ENCODE measurements at places on chromosomes 16 and 17. TPM values are rescaled to one million over a fixed set of nuclear protein-coding genes. Genes with fewer than 3 reads are reported as not detected.

ACSM3 gene
- 30.6 TPM for total RNA-seq

BAIAP2 gene
- 48.7 TPM for total RNA-seq

TRAPPC2L gene
- 55.3 TPM for total RNA-seq

DDX52 gene
- 37.9 TPM for total RNA-seq

HS3ST3A1 gene
- not detected for total RNA-seq

IL17C gene
- total RNA-seq, result not detected

RAMP2 gene
- 41.9 TPM for total RNA-seq

ABCC11 gene
- 1.7 TPM for total RNA-seq

ITGAD gene
- total RNA-seq, result not detected

ALOX12 gene
- 1.9 TPM for total RNA-seq

SLC12A3 gene
- not detected for total RNA-seq

TXNDC11 gene
- total RNA-seq, result 49.9 TPM

GOSR2 gene
- total RNA-seq, result 66.1 TPM

GRCh38 chr17:29594519-29595090 is 1.7 kb downstream of the ANKRD13B start:
- no peak for DNase-seq

- DNase-seq, result no peak
Observed at GRCh38 chr16:50505714-50506542, 42.3 kb upstream of the NKD1 start.

- DNase-seq, result no peak
Observed at GRCh38 chr16:63442246-63442645, 1406.0 kb upstream of the CDH8 start.

GRCh38 chr16:12802048-12802447 is 1.6 kb downstream of the CPPED1 start:
- DNase-seq, result no peak

DNA sequence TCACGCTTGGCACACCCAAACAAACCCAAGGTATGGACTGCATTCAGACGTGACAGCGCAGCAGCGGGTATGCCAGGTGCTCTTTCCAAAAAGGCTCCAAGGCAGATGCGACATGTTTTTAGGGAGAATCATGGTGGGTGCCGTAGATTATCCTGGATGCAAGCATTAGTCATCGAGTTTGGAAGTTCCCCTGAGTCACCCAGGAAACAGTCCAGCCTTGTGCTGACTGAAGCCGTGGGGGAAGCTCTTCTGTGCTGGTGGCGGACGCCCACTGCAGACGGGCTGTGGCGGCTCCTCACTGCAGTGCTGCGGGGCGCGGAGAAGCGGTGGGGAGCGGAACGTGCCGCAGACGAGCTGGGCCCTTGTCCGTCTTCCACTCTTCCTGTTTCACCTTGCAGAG is 13.9 kb downstream of the JPT2 start:
- no peak for DNase-seq

GRCh38 chr17:80220736-80221215 is 549 bp downstream of the SLC26A11 start:
- DNase-seq, result no peak

DNA sequence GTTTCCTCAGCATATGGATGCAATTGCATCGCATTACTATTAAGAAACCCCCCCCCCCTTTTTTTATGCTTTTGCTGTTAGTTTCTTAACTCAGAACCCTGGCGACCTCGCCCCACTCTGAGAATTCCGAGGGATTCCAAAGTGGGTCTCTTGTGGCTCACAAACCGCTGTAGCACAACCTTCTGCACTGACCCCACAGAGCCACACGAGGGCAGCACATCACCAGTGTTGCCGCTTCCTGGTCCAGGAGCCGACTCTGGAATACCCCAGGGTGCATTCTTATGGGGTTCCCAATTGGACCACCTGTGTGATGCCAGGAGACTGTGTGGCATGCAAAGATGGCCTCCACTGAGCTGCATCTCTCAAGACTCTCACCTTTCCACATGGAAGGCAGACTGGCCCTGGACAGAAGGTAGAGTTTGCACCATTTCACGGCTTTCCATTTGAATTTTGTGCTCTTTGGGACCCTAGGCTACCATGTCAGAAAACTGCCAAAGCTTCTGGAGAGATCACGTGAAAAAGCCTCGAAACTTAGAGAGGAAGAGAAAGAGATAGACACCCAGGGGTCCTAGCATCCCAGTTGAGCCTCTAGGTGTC is 432.7 kb upstream of the ASIC2 start:
- DNase-seq, result no peak

DNA sequence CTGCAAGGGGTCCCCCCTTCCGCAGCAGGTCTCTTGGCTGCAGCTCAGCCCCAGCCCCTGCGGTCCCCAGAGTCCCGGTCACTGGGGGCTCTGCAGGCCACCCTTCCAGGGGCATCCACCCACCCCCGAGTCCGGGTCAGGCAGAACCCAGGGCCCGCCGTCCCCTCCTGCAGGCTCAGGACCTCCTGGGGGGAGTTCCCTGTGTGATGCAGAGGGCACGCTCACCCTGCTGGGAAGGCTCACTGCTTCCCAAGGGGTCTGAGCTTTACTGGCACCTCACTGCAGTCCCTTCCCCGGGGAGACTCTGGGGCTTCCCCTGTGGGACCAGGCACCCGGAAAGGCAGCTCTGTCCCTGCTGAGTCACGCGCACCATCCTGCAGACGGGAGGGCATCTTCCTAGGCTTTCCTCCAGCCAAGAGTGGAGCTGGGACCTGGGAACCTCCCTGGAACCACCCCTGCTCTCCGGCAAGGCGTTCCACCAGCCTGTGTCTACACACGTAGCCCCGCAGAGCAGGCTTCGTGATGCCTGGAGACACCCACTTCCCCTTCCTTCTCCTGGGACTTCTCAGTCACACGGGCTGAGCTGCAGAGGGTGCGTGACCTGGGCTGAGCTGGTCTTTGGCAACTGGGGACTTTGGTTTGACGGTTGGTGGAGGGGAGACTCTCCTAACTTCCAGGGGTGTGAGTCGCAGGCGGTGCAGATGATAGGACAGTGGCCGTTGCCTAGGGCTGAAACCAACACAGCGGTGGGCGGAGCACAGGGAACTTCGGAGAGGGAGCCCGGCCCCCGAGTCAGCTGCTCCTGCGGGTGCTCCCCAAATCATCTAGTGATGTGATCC is 23.4 kb downstream of the SLC25A10 start:
- DNase-seq, result peak; percentile 73

DNA sequence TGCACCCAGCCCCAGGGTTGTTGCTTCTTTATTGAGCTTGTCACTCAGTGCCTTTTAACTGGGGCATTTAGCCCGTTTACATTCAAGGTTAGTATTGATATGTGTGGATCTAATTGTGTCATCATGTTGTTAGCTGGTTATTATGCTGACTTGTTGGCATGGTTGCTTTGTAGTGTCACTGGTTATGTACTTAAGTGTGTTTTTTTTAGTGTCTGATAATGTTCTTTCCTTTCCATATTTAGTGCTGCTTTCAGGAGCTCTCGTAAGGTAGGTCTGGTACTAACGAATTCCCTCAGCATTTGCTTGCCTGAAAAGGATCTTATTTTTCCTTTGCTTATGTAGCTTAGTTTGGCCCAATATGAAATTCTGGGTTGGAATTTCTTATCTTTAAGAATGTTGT is 33.5 kb downstream of the NF1 start:
- DNase-seq, result no peak

- DNase-seq, result no peak
Observed at GRCh38 chr17:49527927-49528651, 33.0 kb downstream of the NGFR start.

- no peak for DNase-seq
Observed at GRCh38 chr17:27368980-27369379, 75.1 kb downstream of the WSB1 start.

DNA sequence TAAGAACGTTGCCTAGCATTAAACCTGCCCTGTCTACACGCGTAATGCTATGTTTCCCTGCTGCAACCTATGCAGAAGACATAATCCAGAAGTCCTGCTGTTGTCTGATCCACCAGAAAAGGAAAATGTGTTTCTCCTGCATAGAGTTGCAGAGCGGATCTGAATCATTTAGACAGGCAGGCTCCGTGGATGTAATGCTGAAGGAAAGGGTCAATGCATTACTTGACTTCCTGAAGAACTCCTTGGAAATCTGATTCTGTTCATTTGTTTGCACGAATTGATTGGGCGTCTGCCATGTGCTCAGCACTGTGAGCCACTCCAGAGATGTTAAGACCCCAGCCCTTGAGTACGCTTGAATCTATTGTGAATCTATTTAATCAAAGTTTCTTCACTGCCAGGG is 83.4 kb downstream of the FOXL1 start:
- no peak for DNase-seq

DNA sequence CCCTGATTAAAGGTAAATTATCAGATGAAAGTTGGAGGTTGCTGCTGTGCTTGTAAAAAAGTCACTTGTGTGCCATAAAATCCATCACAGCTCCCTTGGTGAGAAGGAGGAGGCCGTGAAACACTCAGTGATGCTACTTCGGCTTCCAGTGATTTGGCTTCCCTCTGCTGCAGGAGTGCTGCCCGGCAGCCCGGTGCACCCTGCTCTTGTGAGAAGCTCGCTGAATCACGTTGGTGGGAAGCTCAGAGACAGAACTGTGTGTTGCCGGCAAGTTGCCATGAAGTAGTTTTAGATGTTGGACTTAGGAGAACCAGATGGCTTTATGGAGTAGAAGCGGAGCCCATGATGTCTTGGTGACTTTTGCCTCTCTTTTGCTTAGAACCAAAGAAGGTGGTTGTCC is 33.3 kb downstream of the MSI2 start:
- no peak for DNase-seq

- DNase-seq, result no peak
Observed at GRCh38 chr16:84800158-84800978, 19.4 kb upstream of the CRISPLD2 start.

GRCh38 chr17:74390680-74391653 is 23.7 kb downstream of the GPR142 start:
- DNase-seq, result no peak

DNA sequence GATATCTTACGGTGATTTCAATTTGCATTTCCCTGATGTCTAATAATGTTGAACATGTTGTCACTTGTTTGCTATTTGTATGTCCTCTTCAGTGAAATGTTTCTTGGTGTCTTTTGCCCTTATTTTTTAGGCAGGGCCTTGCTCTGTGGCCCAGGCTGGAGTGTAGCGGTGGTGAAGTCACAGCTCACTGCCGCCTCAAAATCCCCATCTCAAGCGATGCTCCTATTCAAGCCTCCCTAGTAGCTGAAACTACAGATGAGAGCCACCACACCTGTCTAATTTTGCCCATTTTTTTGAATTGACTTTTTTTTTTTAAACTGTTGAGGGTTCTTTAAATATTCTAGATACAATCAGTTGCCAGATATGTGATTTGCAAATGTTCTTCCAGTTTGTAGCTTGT is 8.3 kb downstream of the UBE2G1 start:
- no peak for DNase-seq

DNA sequence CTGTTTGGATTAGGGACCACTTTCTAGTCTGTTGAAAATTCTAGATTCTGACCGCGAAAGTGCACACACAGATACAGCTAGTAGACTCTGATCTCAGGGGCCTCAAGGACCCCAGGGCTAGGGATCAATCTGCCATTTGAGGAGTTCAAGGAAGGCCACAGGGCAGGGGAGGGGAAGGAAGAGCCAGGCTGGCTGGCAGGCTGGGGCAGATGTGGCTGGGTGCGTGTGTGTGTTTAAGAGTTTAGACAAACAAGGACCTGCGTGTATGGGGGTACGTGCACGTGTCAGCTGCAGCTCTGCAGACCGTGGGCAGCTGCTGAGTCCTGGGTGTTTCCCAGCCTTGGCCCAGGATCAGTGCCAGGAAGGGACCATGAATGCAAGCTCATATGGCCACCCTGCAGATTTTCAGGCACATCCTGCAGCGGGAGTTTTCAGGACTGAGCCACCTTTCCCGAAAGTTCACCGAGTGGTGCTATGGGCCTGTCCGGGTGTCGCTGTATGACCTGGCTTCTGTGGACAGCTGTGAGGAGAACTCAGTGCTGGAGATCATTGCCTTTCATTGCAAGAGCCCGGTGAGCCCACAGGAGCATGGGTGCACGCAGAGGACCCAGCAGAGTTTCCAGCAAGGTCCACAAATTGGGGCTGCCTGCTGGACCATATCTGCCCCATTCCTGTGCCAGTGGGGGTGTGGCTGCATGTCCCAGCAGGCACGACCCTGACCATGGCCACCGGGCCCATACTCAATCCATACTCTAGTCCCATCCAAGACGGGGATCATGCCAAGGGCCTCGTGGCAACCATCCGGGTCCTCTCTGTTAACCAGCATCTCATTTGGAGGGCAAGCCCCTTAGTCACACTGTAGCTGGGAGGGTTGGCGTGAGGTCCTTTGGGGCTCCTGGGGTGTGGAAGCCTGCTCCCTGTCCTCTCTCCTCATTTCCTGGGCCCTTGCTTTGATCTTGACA is 10.6 kb downstream of the TRPV2 start:
- no peak for DNase-seq

GRCh38 chr17:70478902-70479301 is 309.6 kb downstream of the KCNJ2 start:
- DNase-seq, result no peak

GRCh38 chr16:53817812-53818550 is 114.0 kb downstream of the FTO start:
- no peak for DNase-seq

GRCh38 chr16:4859900-4860255 is 12.6 kb downstream of the UBN1 start:
- DNase-seq, result no peak

DNA sequence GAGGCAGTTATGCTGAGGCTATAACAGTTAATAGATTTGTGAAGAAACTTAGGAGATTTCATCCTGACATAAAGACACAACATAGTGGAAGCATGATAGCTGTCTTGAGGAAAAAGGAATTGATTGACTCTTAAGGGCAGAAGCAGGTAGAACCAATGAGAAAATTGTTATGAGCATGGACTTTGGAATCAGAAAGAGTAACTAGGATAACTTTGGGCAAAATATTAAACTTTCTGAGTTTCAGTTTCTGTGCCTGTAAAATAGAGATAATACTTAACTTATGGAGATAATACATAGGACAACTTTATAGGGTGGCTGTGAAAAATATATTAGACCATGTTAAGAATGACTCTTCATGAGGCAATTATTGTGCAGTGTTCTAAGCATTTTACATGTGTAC is 696.5 kb downstream of the CDH11 start:
- no peak for DNase-seq

DNA sequence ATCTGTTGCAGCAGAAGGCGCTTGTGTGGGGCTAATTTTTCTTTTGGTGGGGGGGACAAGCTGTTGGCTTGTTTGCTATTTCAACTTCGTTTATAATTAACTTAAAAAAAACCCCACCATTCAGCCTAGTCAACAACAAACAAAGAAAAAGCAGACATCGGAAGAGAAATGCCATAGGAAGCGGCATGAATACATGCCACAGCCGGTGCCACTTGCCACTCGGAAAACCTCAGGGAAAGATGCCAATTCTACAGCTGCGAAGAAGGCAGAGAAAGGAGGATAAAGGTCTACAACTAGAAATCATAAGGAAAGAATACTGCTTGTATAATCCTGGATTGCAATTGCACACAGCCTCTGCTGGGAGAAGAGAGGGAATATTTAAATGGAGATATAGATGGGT is 254.4 kb upstream of the PMFBP1 start:
- DNase-seq, result no peak

- DNase-seq, result no peak
Observed at GRCh38 chr17:81412490-81413093, 17.3 kb downstream of the BAHCC1 start.

DNA sequence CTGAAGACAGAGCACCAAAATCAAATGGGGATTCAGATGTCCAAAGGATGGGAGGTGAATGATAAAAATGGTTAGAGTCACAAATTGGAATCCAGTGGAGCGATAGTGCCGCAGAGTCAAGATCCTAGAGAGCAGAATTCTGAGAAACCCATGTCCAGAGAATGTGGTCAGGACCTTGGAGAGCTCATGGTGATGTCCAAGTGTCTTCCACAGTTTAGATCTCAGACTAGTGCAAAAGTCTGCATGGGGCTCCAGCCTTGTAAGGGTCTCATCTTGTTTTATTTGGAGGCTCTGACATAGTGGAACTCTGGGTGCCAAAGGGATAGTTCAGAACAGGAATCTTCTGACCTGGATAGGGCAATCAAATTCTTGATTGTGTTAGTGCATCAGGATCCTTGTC is 245.9 kb upstream of the HSBP1 start:
- no peak for DNase-seq
